ENCODE measurements at places on chromosomes 12 and 14.
A peak's percentile ranks its signal among the peaks of the same experiment; 100 is the strongest.

DNA sequence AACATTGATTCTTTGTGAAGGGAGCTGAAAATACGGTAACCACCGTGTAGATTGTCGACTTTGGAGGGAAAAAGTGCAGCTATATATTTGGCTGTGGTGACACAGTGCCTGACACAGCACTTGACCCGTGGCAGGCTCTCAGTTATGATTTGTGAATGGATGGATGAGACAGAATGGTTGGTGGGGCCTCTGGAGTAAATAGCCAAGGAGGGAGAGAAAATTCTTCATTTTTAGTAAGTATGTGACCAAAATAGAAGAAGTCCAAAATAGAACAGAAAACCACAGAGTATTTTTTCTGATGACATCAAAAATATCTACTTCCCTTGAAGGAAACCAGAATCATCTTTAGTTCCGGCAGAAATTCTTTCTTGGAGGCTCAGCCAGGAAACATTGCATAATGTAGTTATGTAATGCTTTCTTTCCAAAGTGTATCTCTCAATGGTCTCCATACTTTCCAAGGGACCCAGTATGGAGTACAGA, 82.0 kb upstream of the WSCD2 start:
- DNase-seq: no peak

DNA sequence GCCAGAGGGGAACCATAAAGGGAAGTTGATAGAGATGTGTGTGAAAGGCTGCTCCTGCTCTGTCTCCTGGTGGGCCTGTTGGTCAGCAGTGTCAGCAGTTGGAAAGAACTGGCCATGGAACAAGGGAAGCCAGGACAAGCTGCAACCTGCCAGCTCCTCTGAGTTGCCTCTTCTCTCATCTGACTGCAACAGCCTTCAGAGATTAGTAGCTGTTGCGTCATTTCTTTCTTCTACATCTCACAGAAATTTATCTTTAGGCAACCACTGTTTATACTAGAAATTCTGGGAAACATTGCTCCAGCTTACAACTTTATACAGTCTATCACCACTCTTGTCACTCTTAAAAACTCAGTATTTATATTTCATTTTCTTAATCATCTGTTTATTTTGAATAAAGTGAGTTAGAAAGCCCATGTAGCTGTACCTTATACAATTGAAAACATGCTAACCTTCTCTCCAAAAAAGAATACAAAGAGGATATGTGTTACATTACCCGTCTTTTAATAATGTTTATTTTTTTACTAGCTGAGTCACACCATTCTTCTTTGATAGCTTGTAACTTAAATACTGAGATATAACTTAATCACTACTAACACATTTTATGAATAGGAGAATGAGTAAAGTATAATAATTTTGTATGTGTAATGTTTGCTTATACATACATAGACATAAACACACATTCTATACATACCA, 224.2 kb downstream of the LRFN5 start:
- DNase-seq: no peak

- no peak for DNase-seq
These were observed 156.3 kb upstream of the GSC start for GRCh38 chr14:94926176-94926575.

DNA sequence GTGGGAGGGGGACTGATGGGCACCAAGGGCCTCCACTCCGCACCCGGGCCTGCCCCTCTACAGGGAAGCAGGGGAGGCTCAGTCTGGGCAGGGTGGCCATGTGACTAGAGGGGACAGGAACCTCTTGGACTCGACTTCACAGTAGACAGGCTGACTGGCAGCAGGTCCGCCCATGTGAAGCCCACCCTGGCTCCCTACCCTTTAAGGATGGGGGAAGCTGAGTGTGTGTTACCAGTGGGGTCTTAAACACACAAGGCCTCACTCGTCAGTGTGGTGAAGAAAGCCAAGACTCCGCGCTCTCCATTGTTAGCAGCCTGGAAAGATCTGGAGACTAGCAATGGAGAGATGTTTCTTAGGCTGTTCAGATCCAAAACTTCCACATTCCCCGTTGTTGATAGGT, 52.4 kb downstream of the ANAPC7 start:
- no peak for DNase-seq

- DNase-seq: no peak
These were observed 33.5 kb upstream of the DICER1 start for GRCh38 chr14:95190857-95191256.

DNA sequence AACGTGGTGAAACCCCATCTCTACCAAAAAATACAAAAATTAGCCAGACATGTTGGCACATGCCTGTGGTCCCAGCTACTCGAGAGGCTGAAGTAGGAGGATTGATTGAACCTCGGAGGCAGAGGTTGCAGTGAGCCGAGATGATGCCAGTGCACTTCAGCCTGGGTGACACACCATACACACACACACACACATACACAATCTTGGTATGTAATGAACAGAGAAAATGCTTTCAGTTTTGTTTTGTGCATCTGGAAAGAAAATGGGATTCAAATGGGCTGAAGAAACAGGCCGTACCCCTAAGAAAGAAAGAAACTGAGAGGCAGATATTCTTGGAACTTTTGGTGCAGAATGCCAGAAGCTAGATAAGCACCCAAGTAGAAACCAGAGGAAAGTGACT, 107.2 kb downstream of the PDE3A start:
- no peak for DNase-seq

GRCh38 chr12:131250028-131250950, 296.6 kb downstream of the ADGRD1 start:
- DNase-seq: no peak

- DNase-seq: no peak
These were observed 85.4 kb downstream of the BCL2L14 start for GRCh38 chr12:12156116-12156515.

DNA sequence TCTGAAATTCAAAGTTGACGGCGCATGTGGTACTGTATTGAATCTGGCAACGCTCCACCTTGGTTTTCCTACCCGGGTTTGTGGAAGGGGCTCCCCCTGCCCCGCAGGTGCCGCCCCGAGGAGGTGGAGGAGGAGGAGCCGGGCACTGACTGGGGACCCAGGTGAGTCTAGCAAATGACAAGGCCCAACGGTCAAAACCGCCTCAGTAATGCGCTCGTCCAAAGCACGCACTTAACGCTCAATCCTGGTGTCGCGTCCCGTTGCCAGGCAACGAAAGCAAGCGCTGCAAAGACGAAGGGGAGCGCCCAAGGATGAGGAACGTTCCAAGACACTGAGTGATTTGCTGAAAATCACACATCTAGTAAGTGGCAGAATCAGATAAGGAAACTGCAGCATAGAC, 24.0 kb upstream of the CLEC4E start:
- DNase-seq: no peak

DNA sequence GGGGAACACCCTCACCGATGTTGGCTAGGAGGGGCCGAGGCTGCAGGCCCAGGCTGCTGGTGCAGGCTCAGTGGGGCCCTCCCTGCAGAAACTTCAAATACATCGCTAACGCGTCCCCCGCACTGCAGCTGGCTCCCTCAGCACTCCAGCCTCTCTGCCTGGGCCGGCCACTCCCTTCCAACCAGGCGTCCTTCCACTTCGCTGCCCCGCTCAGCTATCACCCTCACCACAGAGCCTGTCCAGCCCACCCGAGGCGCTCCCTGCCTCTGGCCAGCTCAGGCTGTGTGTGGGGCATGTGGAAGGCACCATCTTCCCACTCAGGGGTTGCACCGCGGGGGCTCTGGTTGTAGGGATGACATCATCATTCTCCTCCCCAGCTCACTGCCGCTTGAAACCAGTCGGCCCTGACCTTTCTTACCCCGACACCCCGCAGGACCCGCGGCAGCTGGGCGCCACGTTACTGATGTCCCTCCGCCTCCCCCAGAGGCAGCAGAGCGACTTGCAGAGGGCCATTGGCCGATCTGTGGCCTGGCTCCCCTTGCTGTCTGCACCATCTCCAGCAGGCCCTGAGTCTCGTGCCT, 199.9 kb upstream of the RTL1 start:
- DNase-seq: no peak

GRCh38 chr14:55533960-55534359, 46.0 kb upstream of the KTN1 start:
- DNase-seq: no peak

- DNase-seq: peak; percentile 34
These were observed 2.9 kb downstream of the MMP17 start for GRCh38 chr12:131830914-131831571.

DNA sequence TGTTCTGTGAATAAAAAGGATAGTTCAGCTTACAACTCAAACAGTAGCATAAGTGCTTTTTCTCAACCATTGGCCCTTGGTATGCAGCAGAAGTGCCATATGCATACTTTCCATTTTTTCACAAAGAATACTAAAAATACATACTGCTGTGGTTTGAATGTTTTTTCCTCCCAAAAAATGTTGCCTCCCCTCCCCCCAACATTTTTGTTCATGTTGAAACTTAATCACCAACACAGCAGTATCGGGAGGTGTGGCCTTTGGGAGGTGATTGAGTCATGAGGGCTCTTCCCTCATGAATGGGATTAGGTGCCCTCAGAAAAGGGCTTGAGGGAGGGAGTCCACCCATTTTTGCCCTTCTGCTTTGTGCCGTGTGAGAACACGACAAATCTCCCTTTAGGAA, 198.6 kb downstream of the ESR2 start:
- no peak for DNase-seq
